CD14-positive monocyte (primary cell): ENCODE measurements at places on chromosomes 7 and 10.

DNA sequence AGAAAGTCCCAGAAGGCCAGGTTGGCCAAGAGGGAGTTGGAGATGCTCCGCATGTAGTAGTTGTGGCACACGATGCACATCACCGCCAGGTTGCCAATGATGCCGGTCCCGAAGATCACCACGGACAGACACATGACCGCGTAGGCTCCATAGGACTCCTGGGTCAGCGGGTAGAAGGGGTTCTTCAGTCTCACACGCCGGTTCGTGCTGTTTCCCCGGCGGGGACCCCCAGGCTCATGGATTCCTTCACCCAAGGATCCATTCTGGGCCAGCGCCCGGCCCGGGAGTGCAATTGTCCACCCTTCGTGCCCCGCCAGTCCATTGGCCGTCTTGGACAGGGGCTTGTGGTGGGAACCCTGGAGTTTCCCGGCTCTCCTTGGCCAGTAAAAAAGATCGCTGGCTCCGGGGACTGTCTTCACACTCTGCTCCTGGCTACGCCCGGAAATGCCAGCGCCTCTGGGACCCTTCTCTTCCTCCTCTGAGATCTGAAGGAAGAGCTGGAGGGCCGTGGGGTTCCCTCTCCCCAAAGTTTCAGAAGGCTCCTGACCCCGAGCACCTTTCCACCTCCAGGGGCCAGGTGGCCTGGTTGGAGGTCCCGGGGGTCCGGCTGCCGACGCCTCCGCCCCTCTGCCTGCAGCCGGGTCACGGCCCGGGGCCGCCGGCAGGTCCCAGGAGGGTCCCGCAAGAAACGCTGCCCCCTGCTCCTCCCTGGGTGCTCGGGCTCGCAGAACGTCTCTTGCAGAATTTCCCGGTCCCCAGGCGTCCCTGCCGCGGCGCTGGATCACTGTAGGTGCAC, 1.3 kb downstream of the GPR37 start:
- DNase-seq, result no peak

GRCh38 chr10:100579261-100580090, 43.7 kb downstream of the HIF1AN start:
- no peak for DNase-seq

DNA sequence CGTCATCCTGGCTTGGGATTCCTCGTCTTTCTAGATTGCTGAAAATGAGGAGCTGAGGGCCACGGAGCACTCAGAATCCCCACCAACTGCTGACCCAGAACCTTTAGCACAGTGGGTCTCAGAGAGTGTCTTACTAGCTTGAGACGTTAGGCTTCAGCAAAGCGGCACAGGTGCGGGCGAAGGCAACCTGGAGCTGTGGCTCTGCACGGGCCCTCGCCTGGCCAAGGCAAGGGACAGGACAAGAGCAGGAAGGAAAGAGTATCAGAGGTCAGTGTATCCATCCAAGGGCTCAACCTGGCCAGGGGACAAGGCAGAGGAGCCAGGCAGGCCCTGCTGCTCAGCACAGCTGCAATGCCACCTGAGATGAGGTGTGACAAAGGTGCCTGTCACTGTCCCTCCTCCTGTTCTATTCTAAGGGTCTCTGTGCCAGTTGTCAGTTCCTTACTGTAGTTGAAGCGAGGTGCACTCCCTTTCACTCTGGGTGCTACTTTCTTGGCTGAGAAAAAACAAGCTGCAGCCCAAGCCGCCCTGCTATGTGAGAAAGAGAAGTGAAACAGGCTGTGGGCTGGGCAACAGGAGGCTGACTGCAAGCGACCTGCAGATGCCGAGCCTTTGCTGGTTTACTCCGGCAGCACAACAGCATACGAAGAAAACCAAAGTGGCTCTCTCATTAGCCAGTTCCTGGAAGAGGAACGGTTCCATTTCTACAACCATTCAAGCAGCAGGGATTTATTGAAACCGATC, 33.3 kb upstream of the KDM7A start:
- peak; percentile 75 for DNase-seq

DNA sequence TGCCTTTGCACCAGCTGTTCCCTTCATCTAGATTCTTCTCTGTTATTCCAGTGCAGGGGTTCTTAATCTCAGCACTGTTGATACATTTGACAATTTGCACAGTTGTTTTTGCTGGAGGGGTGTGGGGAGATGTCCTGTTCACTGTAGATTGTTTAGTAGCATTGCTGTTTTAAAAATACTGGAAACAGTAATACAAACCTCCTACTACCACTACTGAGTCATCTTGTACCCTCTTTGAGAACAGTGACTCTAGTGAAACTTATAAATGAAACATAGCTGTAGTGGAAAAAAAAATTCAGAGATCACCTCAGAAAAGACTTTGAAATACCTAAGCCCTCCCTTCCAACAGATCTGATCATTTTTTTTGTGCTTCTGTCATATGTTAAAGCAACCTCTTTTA, 154.8 kb upstream of the TMEM196 start:
- no peak for DNase-seq

DNA sequence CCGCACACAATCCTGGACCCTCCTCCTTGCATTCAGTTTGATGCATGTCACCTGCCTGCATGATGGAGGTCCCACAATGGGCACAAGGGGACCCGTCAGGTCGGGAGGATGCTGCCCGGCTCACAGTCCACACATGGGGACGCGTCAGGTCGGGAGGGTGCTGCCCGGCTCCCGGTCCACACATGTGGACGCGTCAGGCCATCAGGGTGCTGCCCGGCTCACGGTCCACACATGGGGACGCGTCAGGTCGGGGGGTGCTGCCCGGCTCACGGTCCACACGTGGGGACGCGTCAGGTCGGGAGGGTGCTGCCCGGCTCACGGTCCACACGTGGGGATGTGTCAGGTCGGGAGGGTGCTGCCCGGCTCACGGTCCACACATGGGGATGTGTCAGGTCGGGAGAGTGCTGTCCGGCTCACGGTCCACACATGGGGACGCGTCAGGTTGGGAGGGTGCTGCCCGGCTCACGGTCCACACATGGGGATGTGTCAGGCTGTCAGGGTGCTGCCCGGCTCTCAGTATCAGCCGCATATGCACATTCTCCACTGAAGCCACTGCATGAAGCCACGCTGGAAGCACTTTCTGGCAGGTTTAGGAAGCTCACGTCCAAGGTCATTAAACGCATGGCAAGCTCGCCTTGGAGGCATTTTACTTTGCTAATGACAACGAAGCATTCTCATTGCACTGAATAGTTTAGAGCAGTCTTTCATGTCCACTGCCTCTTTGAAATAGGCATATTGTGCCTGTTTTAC, 50.3 kb downstream of the DIP2C start:
- DNase-seq, result no peak

- no peak for DNase-seq
These were observed 421.4 kb downstream of the SDK1 start for GRCh38 chr7:3722396-3722922.

DNA sequence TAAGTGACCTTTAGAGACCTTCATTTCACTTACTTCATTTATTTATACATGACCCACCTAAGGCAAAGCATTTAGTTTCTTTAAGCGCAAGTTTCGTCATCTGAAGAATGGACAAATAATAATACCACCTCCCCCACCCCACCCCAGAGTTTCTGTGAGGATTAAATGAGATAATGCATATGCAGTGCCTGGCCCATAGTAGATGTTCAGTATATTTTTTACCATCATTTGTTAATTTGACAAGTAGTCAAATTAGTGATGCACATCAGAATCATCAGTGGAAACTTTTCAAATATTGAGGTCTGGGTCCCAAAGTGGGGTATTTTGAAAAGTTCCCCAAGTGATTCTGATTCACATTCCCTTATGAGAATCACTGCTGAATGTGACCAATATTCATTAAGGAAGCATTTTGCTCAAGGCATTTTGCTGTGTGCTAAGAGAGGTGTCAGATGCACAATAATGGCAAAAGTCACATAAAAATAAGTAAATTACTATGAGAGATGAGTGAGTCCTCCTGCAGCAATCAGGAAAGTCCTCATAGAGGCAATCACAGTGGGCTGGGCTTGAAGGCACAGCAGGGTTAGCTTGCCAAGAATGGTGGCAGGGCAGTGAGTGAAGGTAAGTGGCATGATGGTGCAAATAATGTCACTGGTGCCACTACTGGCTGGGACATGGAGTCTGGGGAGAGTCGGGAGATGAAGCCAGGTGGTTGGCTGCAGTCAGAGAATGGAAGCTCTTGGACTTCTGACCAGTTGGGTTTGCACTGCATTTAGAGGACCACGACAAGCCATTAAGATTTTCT, 244.1 kb downstream of the PTEN start:
- peak; percentile 70 for DNase-seq

DNA sequence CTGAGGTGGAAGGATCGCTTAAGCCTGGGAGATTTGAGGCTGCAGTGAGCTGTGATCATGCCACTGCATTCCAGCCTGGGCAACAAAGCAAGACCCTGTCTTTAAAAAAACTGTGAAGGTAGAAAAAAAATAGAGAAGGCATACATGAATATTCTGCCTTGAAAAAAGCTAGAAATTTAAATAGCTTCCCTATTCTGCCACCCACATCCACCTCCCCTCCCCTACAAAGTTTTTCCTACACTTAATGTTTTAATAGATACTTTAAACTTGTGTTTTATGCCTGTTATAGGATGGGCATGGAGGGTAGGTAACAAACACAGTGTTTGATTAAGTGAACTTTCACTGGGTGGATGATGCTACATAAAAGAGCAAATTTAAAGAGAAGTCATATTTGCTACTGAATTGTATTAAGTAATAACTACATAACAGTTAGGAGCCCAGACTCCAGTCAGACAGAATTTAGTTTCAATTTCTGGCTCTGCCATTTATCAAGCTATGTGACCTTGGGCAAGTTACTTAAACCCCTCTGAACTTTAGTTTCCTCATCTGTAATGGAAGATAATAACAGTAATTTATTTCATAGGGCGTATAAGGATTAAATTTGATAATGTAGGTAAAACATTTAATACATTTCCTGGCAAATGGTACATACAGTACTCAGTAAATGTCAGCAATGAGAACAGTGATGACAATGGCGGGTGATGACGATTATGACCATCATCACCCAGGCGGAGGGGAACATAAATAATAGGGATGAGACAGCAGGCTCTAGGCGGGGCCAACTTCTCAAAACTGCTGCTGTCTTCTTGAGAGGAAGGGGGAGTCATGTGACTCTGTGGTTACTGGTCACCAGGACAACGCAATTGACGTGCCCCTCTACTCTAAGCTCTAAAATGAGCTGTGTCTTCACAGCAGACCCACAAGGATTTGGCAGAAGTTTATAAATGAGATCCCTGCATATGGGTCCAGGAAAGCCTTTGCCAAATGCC, 15.8 kb downstream of the DNMBP start:
- peak; percentile 97 for DNase-seq

- DNase-seq, result no peak
These were observed 138.9 kb downstream of the EGFR start for GRCh38 chr7:55157764-55158105.

DNA sequence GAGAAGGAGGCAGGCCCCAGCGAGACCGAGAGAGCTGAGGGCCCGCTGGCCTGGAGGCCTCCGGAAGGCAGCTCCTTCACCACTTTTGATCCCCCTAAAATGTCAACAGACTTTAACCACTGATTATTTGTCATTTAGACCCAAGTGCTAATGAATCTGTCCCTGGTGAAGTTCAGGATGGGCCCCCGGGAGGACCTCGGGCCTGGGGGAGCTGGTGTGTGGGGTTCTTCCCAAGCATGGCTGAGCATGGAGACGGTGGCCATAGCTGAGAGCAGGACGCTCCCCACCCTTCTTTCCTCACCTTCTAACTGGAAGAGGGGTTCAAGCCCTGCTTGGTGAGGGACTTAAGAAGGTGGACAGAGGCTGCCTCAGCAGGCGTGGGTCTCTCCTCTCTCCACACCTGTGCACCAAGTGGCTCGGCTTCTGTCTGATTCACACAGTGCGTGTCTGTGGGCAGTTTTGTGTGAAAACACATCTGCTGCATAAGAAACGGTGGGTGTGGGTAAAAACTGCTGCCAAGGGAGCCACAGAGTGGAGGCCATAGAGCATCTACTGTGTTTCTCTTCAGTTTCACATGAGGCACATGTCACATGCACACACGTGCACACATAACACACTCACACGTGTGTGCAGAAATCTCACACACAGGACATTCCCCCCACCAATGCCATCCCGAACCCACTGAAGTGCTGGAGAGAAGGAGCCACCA, 53.5 kb upstream of the VIPR2 start:
- no peak for DNase-seq

- no peak for DNase-seq
These were observed 82.8 kb upstream of the FRMD4A start for GRCh38 chr10:14413523-14413922.

GRCh38 chr10:62183442-62183841, 85.2 kb downstream of the RTKN2 start:
- DNase-seq, result no peak

- no peak for DNase-seq
These were observed 1263.5 kb upstream of the AUTS2 start for GRCh38 chr7:68334636-68335272.

- DNase-seq, result no peak
These were observed 235.8 kb downstream of the CHCHD3 start for GRCh38 chr7:132846086-132846485.

GRCh38 chr10:35783305-35783838, 141.3 kb upstream of the FZD8 start:
- no peak for DNase-seq

DNA sequence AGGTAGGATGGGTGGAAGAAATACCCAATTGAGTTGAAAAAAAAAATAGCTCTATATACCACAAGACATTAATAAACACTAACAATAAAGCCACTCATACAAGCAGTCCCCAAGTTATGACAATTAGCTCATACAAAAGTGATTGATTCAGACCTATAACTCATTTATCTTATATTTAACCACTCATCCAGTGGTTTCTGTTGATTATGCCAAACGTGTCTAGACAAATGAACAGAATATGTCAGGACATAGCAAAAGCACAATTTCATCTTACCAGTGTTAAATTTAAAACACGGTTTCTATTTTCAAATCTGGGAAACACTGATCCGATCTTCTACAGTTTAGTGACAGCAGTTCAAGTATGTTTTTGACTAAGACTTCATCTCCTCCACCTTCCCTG, 17.0 kb downstream of the ABI1 start:
- DNase-seq, result no peak
